ENCODE measurements at places on chromosomes 12 and 14. TPM values are rescaled to one million over a fixed set of nuclear protein-coding genes. Genes with fewer than 3 reads are reported as not detected.
A peak's percentile ranks its signal among the peaks of the same experiment; 100 is the strongest.

- DNase-seq = peak; percentile 51
Observed at GRCh38 chr12:42128327-42128726, 16.3 kb downstream of the GXYLT1 start.

Gene IGF1
- total RNA-seq = 0.26 TPM

- peak; percentile 98 for DNase-seq
Observed at GRCh38 chr12:53500776-53501614, at the start of gene TARBP2. TARBP2 (plus strand) TSS chr12:53501283; CDS start chr12:53501409, 126 bp downstream.

GRCh38 chr12:10715491-10715890 lies 7.6 kb downstream of the YBX3 start:
- DNase-seq = no peak

Gene LPAR5
- total RNA-seq = 4.1 TPM

- DNase-seq = no peak
Observed at GRCh38 chr14:64725879-64726584, 21.8 kb downstream of the PLEKHG3 start.

DNA sequence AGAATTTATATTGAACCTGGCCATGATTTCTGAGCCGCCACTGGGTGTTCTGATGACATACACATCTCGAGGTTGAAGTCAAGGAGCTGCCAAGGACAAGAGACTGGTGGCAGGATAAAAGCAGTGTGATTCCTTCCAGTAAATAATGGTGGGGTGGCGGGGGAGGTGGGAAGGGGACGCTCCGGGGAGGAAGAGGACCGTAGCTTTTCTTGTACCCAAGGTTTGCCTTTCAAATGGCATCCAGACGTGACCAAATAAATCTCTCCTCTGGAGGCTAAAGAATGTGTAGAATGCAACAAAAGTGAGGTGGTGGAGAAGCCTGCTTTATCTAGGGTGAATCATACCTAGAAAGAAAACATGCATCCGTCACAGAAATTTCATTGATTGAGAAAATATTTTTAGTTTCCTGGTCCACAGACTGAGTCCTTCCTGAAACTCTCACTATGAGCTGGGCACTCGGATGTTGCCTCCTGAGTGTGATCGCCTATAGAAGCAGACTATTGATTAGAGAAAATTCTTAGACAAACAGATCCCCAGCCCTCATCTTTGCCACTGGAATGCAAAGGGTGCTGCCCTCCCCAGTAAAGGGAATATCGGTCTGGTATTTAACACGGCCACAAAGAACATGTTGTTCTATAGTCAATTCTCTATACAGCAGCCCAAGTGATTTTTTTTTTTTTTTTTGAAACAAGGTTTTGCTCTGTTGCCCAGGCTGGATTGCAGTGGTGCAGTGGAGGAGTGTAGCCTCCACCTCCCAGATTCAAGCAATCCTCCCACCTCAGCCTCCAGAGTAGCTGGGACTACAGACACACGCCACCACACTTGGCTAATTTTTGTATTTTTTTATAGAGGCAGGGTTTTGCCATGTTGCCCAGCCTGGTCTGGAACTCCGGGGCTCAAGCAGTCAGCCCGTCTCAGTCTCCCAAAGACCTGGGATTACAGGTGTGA lies 112.1 kb downstream of the DPF3 start:
- peak; percentile 17 for DNase-seq

Gene GLIPR1L2
- 0.26 TPM for total RNA-seq

DNA sequence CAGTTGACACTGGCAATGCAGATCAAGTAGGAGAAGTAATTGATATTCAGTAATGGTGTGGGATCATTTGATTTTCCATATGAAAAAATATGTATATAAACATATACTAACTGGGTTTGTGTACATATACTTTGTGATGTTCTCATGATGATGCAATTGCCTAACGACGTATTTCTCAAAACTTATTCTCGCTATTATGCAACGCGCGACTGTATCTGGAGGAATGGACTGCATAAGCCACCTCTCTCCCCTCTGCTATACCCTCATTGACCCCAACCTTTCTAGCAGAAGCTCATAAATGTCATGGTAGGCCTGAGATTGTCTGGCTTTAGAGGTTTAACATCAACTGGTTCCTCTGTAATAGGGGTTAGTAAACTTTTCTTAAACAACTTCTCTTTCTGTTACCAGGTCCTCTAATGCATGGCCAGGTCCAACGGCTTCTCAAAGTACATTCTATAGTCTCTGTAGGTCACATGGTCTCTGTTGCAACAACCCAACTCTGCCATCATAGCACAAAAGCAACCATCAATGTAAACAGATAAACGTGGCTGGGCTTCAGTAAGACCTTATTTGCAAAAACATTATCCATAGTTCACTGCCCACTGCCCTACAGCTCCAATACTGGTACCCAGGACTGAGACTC lies 59.3 kb downstream of the FOXN3 start:
- DNase-seq = no peak

DNA sequence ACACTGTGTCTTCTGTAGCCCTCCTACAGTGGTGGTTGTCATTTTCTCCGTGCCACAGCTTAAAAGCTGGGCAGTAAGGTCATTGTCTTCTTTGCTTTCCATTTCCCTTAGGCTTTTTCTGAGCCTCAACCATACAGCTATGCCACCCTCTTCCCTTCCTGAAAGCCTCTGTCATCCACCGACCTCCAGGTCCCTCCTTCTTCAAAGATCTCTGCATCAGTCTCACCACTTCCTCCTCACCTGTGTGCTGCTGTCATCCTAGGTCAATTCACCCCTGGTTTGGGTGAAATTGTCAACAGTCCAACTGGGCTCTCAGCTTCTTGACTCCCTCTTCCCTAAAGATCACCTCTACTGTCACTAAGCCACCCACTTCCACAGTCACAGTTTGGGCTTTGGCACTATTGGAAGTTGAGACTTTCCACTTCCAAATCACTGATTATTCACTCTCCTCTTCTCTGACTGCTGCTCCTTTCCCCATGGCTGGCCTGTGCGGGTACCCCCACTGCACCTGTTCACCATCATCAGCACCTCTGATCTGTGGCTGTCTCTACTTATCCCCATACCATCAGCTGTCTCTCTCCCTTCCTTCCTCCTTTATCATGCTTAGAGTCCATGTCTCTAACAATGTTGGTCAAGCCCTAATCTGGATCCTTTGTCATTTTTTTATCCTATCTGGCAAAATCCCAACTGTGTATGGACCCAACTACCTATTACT lies 15.5 kb upstream of the TSPAN9 start:
- no peak for DNase-seq

DNA sequence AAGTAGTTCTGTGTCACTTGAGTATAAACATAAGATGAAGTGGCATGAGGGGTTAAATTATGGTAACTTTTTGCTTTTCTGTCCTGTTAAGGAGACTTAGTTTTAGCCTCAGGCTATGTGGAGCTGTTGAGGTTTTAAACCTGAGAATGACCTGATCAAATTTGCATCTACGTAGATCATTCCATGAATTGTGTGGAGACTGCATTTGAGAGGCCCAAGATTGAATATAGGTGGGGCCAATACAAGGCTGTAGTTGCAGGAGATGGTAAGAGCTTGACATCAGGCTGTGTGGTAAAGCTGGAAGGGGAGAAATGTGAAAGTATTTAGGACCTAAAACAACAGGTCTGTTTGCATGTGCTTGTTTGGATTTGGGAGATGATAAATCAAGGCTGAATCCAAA lies 249.5 kb downstream of the SLC16A7 start:
- no peak for DNase-seq

DNA sequence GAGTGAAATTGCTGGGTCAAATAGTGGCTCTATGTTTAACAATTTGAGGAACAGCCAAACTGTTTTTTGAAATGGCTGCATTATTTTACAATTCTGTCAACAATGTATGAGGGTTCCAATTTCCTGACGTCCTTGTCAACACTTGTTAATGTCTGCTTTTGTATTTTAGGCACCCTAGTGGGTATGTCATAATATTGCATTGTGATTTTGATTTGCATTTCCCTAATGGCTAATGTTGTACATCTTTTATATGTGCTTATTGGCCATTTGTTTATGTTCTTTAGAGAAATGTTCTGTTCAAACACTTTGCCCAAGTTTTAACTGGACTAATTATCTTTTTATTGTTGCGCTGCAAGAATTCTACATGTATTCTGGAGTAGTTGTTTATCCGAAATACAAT lies 93.2 kb downstream of the GPR65 start:
- no peak for DNase-seq

Gene SERPINA3
- 0.79 TPM for total RNA-seq

- no peak for DNase-seq
Observed at GRCh38 chr12:18323159-18323558, 61.8 kb downstream of the PIK3C2G start.
